ENCODE measurements at places on chromosomes 1 and 21. TPM values are rescaled to one million over a fixed set of nuclear protein-coding genes. Genes with fewer than 3 reads are reported as not detected.

DNA sequence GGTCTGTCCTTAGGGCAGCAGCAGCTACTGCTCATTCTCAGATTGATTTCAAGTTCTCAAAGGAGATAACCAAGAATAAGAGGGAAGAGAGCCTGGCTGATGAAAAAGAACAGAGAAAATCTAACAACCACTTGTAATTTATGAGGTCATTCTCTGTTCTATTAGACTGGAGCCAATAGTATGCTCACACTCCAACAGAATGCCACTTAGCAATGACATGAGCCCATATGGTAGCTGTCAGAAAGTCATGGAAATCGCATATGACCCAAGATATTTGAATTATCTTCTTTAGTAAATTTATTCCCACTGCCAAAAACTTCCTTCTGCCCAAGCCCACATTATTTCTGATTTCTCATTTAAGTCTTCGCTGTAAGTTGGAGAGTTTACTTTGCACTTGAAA is 53.7 kb upstream of the PLA2G4A start:
- DNase-seq: no peak

- DNase-seq: no peak
Measured at GRCh38 chr1:78091215-78091813, 45.5 kb downstream of the GIPC2 start.

Gene CCDC30
- 5.8 TPM for total RNA-seq

DNA sequence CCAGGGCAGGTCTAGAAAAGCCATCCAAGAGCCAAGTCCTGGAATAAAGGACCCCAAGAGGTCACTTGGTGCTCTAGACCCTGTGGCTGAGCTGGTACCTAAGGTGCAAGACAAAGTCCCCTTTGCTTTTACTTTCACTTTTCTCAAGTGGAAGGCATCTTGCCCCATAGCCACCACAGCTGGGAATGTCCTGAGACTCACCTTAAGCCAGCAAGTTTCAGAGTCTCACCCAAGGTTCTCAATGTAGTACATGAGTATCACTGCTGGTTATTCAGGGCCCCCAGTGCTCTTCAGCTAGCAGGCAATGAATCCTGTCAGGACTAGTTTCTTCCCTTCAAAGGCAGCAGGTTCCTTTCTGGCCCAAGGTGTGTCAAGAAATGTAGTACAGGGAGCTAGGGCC is 67.5 kb downstream of the UROD start:
- no peak for DNase-seq

Gene PODN
- total RNA-seq: 47.5 TPM

GRCh38 chr1:73604211-73604610 is 593.8 kb downstream of the LRRIQ3 start:
- DNase-seq: no peak

GRCh38 chr1:37305841-37306240 is 168.5 kb upstream of the ZC3H12A start:
- DNase-seq: no peak

GRCh38 chr1:79550402-79550801 is 543.9 kb upstream of the ADGRL4 start:
- DNase-seq: no peak

DNA sequence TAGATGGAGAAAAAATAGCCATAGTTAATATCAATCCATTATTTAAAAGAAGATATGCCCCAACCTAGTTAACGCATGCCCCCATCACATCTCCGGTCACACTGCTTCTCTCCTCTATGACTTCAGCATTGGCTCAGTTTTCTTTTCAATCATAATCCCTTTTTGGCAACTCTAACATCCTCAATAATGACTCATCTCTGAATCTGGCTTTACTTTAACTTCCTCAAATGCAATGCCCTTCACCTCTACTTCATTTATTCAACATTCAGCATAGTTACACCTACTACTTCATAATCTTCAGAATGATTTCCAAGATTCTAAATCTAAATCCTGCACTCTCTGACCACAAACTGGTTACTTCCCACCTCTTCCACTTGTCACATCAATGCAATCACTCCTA is 417.3 kb downstream of the USH2A start:
- DNase-seq: peak; percentile 2

DNA sequence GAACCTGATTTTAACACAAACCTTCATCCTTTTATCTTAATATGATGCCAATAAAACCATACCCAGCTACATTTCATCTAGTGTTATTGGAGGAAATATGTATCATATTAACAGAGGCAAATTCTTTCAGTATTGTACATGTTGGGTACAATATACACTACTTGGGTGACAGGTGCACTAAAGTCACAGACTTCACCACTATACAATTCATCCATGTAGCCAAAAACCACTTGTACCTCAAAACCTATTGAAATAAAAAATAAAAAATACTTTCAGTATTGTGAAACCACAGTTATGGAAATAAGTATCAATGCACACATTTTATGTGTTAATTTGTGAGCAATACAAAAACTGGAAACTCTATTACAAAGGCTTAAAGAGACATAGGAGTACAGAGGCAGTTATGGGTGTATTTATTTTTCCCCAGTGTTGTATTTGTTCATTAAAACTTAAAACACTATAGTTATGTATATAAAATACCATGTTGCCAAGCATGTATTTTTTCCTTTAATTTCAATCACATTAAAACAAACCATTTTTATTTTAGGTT is 25.1 kb upstream of the GPR88 start:
- no peak for DNase-seq

DNA sequence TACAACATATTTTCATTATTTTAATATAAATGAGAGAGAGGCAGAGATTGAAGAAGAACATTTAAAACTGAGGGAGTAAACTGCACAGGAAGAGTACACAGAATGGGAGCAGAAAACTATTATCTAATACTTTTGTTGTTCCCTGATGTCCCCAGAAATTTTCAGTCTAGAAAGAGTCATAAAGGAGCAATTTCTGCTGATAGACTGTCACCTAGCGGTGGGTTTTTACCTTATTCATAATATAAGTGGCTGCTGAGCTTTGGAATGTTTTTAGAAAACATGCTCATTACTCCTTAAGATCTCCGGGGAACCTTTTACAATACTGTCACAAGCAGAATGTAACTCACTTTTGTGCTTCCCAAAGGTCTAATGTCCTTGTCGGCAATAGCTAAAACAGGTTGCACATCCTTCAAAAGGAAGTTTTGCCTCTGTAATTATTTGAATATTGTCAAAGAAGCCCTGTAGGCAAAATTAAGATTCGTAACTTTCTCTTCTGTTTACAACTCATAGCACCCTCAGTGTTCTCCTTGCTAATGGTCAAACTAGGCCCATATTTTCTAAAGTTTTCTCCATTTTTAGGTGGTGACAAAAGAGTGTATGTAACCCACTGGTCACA is 4.9 kb upstream of the NPL start:
- peak; percentile 75 for DNase-seq

- peak; percentile 69 for DNase-seq
Measured at GRCh38 chr1:161836018-161836417, 69.9 kb downstream of the ATF6 start.

Gene PYHIN1
- total RNA-seq: not detected

Gene C1orf53
- 4.5 TPM for total RNA-seq

Gene MX1
- total RNA-seq: 30.7 TPM
